Panc1 (cell line): ENCODE measurements at places on chromosomes 5 and 9.

DNA sequence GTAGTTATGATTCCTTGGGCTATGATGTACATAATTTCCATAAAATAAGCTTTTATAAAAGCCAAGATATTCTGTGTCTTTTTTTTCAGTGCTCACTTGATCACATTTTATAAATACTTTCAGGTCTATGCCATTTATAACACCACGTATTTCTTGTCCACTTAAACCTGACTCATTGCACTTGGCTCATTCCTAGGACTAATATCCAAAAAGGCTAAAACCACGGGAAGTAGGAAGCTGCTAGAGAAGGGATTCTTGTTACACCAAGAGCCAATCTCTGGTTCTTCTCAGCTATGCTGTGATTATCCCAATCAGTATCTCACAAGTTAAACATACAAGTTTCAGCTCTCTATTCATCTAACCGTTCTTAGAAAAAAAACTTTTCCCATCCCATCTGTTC, 80.4 kb upstream of the CDH6 start:
- DNase-seq, result no peak

GRCh38 chr9:125464591-125465385, 203.2 kb downstream of the GAPVD1 start:
- no peak for DNase-seq

DNA sequence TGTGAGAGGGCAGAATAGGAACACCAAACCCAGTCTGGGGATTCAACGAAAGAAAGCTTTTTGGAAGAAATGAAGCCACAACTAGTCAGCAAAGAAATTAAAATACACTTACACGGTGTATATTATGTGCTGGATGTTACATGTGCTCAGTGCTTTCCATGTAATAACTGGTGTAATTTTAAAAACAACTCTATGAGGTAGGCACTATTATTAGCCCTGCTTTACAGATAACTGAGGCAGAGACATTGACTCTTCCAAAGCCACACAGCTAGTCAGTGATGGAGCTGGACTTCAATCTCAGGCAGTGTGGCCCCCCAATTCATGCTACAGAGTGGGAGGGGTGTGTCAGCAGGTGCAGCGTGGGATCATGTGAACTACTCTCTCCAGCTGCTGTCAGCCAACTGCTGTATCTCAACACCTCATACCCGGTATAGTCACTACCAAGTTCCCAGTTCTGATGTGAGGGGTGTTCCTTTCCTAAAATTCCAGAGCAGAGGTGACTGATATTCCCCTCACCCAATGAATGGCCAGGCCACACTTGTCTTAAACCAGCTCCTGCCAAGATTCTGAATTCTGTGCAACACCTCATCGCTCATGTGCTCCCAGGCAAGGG, 33.8 kb upstream of the TJP2 start:
- DNase-seq, result no peak

GRCh38 chr9:120482424-120483186, 97.4 kb downstream of the CDK5RAP2 start:
- DNase-seq, result no peak

- DNase-seq, result no peak
Measured at GRCh38 chr9:72013292-72013760, 47.1 kb downstream of the C9orf57 start.

DNA sequence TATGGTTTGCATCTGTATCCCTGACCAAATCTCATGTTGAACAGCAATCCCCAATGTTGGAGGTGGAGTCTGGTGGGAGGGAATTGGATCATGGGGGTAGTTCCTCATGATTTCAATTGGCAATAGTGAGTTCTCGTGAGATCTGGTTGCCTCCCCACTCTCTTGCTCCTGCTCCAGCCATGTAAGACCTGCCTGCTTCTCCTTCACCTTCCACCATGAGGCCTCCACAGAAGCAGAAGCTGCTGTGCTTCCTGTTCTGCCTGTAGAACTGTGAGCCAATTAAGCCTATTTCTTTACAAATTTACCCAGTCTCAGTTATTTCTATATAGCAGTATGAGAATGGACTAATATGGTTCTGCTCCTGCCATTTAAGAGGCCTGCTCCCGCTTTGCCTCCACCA, 32.9 kb downstream of the SCAI start:
- DNase-seq, result no peak

DNA sequence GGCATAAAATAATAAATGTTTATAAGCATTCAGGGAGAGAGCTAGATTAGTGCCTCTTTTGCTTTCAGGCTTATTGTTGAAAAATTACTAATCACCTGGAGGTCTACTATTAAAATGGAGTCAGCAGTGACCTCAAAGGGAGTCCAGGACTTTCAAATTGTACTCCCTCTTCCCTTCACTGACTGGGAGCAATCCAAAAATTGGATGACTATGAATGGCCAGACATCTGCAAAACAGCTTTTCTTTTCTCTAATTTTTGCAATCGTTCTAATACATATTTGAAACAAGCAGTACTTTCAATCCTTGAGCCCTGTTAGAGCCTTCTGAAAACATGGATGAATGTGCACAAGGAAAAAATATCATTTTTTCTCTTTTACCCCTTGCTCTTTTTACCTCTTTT, 461.8 kb downstream of the TMEM232 start:
- DNase-seq, result no peak

- no peak for DNase-seq
Measured at GRCh38 chr5:139458580-139459407, 3.7 kb downstream of the ECSCR start.

DNA sequence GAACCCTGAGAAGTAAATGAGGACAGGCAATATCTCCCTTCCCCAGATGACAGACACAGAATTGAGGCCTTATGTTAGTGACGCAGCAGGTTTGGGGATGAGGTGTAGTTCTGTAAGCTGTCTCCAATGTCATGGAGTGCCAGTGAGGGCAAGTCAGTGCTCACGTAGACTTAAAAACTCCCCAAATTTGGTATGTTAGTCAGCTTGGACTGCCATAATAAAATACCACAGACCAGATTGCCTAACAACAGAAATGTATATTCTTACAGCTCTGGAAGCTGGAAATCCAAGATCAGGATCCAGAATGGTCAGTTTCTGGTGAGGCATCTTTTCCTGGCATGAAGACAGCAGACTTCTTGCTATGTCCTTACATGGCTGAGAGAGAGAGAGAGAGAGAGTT, 14.9 kb downstream of the FOXI1 start:
- no peak for DNase-seq

- no peak for DNase-seq
Measured at GRCh38 chr9:114054191-114054690, 23.9 kb downstream of the AMBP start.

- DNase-seq, result no peak
Measured at GRCh38 chr5:73447530-73448462, 781 bp downstream of the FOXD1 start.

DNA sequence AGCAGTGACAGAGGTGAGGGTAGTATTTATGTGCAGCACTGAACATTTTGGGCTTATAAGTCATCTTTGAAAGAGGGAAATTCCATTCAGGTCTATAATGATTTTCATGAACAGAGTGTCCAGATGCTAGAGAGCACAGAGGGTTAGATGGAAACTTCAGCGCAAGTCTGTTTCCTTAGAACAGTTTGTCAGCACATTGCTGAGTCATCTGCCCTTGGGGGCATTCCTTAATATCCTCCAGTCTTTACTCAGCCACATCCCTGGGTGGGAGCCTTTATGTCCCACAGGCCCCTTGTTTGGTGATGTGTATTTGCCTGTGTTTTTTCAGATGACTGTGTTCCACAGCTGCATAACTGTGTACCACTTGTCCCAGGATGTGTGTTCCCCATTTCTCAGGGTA, 138.5 kb upstream of the S1PR3 start:
- DNase-seq, result no peak

GRCh38 chr9:90967145-90967538, 165.5 kb downstream of the SYK start:
- no peak for DNase-seq

GRCh38 chr9:37769306-37769705, 15.6 kb downstream of the EXOSC3 start:
- no peak for DNase-seq

- peak; percentile 54 for DNase-seq
Measured at GRCh38 chr5:59036274-59036961, 453.5 kb downstream of the RAB3C start.

GRCh38 chr5:53568871-53569270, 8.4 kb downstream of the NDUFS4 start:
- DNase-seq, result no peak

DNA sequence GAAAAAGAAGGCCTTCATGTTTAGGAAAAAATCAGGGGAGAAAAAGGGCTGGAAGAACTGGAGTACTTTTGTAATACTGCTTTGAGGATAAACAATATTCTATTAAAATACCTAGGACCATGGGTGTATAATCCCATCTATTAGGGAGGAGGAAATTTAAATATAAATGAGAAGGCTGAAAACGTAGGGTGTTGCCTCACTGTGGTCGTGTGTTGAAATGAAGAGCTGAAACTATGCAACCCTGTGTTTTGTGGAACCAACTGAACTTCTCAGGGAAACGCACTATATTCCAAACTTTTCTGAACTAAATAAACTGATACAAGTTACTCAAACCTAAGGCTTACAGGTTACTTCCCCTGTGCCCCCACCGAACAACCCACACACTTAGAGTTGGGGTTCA, 4.5 kb upstream of the CNTLN start:
- no peak for DNase-seq

DNA sequence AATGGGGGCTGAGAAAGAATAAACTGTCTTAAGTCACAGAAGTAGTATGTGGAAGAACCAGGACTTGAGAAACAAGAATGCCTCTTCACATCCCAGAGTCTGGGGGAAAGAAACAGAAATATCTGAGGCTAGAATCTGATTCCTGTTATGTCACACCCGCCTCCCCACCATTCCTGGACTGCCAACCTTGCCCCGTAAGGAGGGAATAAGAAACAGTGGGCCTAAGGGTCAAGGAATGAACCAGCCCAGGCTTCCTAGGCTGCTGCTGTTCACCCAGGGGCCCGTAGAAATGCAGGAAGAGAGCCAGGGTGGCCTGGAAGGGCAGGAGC, 4.3 kb downstream of the PCDH1 start:
- DNase-seq, result no peak

DNA sequence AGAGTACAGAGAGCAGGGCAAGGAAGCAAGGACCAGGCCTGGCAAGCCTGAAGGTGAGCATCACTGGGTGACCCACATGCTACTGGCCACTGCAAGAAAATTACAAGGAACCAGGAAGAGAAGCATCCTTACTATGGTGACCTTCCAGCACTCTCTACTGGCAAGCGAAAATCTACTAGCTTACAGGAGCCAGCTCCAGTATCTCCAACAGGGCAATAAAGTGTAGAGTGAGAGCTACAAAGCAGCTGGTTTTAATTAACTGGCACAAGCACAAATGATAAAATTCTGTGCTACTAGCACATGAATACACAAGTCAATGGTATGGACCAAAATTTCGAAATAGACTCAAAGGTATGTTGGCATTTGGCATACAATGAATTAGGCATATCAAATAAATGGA, 113.3 kb upstream of the CAST start:
- DNase-seq, result no peak

- DNase-seq, result no peak
Measured at GRCh38 chr5:1012313-1012841, 3.8 kb downstream of the NKD2 start.

DNA sequence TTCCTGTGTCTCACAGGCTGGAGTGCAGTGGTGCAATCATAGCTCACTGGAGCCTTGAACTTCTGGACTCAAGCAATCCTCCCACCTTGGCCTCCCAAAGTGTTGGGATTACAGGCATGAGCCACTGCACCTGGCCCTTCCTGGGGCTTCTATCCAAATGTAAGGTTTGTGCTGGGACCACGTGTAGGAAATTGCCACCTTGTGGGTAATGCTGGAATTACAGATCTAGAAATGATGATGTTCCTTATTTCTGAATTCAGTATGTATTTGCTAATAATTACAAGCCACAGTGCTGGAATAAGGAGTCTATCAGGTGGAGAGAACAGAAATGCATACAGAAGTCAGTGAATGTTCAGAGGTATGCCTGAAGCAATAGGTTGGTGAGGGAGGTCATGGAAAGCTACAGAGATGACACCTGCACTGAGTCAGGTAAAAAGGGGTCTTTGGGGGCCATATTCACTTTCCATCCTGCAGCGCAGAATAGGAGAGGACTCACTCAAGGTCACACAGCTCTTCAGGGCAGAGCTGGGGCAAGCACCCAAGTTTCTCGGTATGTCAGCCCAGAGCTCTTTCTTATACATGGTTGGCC, 8.8 kb upstream of the IGFBPL1 start:
- DNase-seq, result no peak

- DNase-seq, result no peak
Measured at GRCh38 chr5:7437836-7438235, 41.9 kb downstream of the ADCY2 start.

DNA sequence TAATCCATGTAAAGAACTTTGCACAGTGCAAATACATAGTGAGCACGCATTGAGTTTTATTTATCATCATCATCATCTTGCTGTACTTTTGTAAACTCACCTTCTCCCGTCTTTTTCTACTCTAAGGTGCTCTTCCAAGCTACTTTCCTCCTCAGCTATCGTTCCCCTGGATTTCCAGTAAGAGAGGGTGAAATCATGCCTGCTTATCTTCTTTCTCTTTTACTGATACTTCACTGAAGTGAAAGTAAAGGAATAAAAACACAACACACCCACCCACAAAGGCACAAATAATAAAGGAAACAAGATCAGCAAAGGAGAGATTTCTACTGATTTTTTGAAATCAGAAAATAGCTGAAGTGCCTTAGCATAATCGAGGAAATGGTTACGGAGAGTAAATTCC, 509.9 kb downstream of the RAB3C start:
- DNase-seq, result no peak

DNA sequence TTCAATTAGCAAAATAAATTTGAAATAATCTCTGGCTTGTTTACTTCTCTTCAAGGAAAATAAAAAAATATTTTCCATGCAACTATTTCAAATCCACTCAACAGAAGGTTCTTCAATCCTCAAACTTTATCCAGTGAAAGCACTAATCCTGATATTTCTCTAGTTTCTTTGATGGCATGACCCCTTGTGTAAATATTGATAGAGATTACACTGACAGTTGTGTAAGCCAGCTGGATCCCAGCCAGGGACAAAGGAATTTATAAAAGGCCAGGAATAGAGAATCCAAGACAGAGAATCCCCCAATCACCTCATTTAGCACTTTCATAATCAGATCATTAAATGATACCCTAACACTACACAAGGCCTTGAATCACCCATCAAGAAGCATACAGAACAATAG, 135.2 kb downstream of the GNA14 start:
- no peak for DNase-seq

- no peak for DNase-seq
Measured at GRCh38 chr5:158119961-158120723, 261.2 kb upstream of the CLINT1 start.

DNA sequence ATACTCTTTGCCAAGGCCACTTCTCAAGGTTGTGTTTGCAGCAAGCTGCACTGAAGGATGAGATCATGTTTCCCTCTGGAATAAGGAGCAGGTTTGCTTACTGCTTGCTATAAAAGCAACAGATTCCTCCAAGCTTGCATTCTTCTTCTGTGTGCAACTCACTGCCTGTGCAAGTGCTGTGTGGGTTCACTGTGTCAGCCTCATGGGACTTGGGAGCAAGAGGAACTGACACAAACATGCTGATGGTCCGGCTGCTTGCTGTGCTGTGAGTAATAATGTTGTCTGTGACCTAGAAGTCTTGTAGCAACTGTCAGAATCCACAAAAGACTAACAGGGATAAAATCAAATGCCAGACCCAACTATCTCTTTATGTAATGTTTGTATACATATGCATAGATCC, 33.6 kb upstream of the SHC3 start:
- DNase-seq, result no peak
